ENCODE measurements at places on chromosomes 6 and 20.

DNA sequence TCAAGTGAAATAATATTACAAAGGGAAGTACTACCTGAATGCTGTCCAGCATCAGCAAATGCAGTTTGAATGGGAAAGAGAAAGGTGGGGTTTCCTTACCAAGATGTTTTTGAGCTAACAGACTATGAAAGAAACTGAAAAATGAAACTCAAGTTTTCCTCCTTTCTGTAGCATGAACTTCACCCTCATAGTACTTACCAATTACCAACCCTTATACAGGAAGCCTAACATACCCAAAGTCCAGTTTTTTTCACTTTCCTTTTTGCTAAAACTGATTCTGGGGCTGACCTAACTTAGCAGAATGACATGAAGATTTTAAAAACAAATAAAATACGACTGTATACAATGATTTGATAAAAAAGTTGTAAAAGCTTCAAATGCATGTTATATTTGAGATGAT, 5.2 kb downstream of the ZNFX1 start:
- DNase-seq = no peak

- DNase-seq = no peak
Observed at GRCh38 chr20:59007665-59008511, 834 bp upstream of the CTSZ start.

DNA sequence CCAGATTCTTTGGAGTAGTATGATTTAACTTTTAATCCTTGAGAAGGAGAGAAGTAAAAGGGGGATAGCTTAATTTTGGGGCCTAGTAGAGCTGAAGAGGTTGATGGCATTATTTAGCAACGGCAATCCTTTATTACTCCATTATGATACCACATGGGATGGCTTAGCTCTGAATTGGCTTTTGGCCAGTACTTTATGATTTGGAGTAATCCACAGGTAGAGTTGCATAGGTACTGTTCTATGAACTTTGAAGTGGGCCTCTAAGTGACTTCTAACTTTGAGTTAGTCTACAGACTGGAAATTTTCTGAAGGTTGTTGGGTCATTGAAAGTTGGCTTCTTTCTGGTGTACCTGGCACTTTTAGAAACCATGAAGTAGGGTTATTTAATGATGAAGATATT, 11.6 kb downstream of the YWHAB start:
- no peak for DNase-seq

DNA sequence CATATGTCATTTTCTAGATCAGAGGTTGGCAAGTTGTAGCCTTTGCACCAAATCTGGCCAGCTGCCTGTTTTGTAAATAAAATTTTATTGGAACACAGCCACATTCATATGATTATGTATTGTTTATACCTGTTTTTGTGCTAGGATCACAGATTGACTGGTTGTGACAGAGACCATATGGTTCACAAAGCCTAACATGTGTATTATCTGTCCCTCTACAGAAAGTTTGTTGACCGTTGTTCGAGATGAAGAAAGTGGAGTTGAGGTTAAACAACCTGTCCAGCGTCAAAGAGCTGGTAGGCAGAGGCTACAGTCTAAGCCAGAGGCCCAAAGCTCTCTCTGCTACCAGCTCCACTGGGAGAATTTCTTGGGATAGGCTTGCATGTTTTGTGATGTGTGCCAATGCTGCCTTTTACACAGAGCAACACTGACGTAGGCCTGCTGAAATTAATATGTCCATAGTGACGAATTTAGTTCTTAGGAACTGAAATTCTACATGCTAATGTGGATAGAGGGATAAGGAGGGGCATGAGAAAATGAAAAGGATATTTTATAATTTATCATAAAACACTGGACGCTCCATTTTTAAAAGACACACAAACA, 11.7 kb upstream of the IGF2R start:
- no peak for DNase-seq

DNA sequence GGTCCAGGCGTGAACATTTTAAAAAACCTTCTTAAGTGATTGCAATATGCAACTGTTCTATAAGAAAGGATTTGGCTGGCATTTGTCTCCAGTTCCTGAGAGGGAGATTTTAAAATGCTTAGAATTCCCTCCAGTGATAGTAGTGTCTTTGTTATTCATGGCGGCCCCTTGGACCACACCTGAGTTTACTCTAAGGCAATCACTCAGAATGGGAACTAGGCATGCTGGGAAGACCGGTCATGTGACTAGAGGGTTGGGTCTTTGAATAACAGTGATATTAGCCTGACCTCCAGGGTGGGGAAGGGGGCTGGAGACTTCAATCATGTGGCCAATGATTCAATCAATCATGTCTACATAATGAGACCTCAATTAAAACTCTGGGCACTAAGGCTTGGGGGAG, 50.7 kb upstream of the UTRN start:
- DNase-seq = no peak

DNA sequence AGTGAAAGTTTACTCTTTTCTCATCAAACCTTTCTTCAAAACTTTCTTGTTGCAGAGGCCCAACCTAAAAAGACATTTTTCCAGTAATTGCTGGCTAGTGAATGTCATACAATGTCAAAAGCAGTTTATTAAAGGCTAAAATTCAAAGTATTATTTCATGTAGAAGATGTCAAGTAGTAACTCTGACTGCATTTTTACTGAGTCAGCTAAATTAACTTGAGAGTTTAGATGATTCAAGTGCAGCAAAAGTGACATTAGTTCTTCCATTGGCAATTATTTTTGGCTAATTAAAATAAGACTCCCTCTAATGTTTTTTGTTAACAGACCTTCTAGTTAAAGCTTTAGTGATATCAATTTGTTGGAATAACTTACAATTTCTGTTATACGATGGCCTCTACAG, 1438.5 kb downstream of the GRIK2 start:
- no peak for DNase-seq

- no peak for DNase-seq
Observed at GRCh38 chr20:52760791-52761190, 211.4 kb upstream of the TSHZ2 start.

DNA sequence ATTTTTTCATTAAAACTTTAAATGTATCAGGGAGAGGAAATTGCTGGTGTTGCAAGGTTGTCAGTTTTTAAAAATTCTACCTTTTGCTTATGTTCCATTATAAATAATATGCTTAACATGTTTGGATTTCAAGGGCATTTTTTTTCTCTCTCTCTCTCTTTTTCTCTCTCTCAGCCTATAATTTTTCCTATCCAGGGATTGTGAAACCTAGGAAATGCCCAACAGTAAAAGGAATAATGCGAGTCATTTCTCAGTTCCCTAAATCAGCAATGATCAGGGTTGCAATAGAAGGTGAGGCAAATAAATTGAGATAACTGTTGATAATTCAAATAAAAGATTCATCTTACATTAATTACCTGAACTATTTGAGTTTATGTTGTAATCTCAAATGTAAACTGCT, 53.2 kb upstream of the IFNGR1 start:
- DNase-seq = no peak

DNA sequence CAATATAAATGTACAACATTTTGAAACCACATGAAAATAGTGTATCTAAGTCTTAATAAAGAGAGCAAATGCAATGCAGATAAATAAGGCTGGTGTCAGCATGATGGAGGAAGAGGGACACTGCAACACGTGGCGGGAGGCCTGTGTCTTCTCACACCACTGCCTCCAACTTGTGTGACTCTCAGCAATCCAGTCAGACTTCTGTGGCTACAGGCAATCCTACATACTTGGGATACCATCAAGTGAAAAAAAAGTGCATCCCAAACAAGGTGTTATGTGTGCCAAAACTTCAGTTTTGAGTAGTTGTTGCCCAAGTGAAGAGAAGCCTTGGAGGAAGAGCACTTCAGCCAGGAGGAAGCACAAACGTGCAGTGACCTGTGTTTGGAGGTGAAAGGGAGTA, 68.6 kb downstream of the PKIB start:
- no peak for DNase-seq

DNA sequence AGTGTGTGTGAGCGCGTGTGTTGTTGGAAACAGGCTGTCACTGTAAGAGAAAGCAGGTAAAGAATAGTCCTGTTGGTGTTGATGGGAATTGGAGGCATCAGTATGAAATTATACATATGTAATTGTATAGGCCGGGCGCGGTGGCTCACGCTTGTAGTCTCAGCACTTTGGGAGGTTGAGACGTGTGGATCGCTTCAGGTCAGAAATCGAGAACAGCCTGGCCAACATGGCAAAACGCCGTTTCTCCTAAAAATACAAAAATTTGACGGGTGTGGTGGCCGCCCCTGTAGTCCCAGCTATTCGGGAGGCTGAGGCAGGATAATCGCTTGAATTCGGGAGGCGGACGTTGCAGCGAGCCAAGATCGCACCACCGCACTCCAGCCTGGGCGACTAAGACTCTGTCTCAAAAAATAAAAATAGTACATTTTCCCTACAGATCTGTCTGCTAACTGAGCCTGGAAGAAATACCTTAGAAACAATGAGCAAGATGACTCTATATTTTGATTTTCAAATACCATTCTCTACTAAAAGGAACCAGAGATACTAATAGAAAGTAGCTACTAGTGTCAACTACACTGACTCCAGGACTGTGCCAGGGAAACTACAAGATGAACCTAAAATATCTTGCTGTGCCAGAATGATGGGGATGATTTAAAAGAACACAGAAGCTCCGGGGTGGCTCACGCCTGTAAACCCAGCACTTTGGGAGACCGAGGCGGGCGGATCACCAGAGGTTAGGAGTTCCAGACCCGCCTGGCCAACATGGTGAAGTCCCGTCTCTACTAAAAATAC, 110.8 kb downstream of the TRIM27 start:
- DNase-seq = no peak

- no peak for DNase-seq
Observed at GRCh38 chr6:142292166-142292924, 9.5 kb upstream of the ADGRG6 start.

DNA sequence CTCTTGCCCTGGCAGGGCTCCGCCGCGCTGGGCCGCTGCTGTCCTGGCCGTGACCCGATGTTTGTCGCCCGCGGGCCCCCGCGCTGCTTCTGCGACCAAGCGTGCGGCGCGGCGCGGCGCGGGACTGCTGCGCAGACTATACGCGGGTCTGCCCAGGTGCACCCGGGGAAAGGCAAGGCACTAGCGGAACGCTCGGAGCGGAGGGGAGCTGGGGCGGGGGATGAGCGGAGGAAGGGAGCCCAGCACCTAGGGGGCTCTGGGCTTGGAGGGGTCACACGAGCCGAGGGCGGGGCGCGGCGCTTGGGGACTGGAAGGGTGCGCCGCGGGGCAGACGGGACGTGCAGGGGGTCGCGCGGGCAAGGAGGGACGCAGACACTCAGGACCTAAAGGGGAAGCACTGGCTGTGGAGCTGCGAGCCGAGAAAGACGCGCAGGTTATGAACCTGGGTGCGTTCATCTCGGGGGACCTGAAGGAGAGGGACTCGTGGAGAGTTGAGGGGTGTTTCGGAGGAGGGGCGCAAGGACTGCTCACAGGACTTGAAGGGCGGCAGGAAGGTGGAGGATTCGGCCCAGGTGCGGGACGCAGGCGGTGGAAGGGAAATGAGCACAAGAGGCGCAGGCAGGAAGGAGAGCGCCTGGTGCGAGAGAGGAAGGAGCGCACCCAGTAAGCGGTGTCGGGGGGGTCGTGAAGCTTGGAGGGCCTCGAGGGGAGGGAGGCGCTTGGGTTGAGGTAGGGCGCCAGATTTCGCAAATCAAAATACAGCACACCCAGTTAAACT, 40.8 kb upstream of the ZNFX1 start:
- no peak for DNase-seq

DNA sequence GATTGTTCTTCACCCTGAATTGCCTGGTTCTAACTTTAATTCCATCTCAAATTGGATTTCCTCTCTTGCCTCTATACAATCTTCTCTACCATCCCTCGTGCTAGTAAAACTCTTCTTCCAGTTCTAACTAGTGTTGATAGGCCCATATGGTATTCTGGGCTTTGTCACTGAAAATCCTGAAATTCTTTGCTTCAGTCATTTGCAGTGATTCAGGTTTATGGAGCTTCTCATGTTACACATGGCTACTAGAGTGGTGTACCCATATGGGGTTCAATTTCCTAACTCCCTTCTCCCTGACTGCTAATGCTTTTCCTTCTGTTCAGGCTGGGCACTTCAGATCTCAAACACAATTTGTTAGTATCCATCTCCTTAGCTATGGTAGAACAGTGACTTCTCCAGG, 956.6 kb downstream of the KIF16B start:
- no peak for DNase-seq

GRCh38 chr6:126701676-126702560, 362.0 kb downstream of the CENPW start:
- DNase-seq = no peak

- no peak for DNase-seq
Observed at GRCh38 chr20:18731940-18732339, 81.6 kb upstream of the SCP2D1 start.

- DNase-seq = no peak
Observed at GRCh38 chr6:12356431-12356830, 66.3 kb downstream of the EDN1 start.

GRCh38 chr20:36308986-36309385, 2.8 kb downstream of the DLGAP4 start:
- DNase-seq = no peak

- DNase-seq = no peak
Observed at GRCh38 chr20:24705486-24705885, 236.1 kb downstream of the SYNDIG1 start.

DNA sequence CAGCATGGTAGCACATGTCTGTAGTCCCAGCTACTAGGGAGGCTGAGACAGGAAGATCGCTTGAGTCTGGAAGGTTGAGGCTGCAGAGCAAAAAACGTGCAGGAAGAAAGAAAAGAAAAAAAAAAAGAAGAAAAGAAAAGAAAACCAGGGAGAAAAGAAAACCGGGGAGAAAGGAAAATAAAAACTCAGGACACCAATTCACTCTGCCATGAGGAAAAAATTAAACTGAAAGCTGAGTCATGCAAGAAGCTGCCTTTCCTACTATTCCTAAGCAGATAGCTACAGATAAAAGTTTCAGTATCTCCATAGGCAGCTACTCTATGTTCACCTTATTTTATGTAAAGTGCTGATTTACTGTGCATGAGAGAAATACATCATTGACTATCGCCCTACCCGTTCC, 10.5 kb downstream of the PTGIS start:
- DNase-seq = no peak

DNA sequence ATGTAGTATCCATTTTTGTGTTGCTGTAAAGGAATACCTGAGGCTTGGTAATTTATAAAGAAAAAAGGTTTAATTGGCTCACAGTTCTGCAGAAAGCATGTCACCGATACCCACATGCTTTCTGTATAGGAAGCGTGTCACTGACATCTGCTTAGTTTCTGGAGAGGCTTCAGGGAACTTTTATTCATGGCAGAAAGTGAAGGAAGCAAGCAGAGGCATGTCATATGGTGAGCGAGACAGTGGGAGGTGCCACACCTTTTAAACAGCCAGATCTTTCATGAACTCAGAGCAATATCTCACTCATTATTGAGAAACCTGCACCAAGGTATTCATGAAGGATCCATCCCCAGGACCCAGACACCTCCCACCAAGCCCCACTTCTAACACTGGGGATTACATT, 3.5 kb downstream of the SUMO4 start:
- DNase-seq = no peak
